ENCODE measurements at places on chromosomes 1 and 21.
A peak's percentile ranks its signal among the peaks of the same experiment; 100 is the strongest.

- DNase-seq = no peak
These were observed 34.6 kb downstream of the TMEM51 start for GRCh38 chr1:15188130-15188524.

DNA sequence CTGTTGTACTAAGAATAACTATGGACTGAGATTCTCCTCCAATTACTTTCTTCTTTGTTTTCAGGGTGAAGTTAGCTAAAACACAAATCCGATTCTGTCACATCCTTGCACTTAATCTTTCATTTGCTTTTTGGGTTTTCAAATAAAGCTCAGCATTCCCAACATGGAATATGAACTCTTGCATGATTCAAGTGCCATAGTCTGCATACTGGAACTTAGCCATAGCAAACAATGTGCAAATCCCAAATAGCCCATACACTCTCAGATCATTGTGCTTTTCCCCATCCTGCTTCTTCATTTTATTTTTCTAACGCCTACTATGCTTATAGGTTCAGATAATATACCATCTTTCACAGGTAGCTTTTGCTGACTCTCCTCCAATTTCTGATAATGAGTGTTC, 455.8 kb upstream of the PRMT6 start:
- DNase-seq = peak; percentile 64

- peak; percentile 4 for DNase-seq
These were observed 923.4 kb downstream of the NCAM2 start for GRCh38 chr21:21921410-21922232.

- DNase-seq = no peak
These were observed 28.0 kb upstream of the PAX7 start for GRCh38 chr1:18602533-18603211.

DNA sequence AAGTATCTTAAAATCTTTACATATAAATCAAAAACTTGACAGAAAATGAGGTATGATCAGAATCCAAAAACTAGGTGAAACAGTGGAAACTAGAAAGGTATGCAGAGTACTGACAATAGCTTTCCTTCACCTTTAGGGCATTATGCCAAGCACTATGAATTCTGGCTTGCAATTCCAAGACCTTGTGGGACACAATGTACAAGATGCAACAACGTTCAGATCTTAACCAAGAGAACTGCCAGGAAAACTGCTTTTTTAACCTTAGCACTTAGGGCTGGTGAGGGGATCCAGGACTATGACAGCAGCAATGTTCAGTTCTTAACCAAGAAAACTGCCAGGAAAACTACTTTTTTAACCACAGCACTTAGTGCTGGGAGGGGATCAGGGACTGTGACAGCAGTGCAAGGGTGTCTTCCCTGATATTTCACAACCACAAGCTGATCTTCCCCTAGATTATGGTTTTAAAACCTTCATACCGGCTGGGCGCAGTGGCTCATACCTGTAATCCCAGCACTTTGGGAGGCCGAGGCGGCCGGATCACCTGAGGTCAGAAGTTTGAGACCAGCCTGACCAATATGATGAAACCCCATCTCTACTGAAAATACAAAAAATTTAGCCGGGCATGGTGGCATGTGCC, 22.3 kb downstream of the FOXJ3 start:
- no peak for DNase-seq

GRCh38 chr1:210531475-210532222, 202.9 kb downstream of the HHAT start:
- no peak for DNase-seq

DNA sequence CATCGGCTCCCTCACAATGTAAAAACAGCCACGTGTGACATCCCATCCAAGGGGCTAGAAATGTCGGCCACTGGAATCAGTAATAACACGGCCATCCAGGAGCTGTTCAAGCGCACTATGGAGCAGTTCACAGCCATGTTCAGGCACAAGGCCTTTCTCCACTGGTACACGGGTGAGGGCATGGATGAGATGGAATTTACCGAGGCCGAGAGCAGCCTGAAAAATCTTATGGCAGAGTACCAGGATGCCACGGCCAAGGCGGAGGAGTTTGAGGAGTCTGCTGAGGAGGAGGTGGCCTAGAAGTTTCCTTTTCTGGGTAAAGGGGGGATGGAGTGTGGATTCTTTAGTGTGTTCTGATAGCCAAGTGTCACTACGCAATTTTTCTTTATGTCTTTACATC, 61.1 kb upstream of the MAP1LC3C start:
- no peak for DNase-seq

DNA sequence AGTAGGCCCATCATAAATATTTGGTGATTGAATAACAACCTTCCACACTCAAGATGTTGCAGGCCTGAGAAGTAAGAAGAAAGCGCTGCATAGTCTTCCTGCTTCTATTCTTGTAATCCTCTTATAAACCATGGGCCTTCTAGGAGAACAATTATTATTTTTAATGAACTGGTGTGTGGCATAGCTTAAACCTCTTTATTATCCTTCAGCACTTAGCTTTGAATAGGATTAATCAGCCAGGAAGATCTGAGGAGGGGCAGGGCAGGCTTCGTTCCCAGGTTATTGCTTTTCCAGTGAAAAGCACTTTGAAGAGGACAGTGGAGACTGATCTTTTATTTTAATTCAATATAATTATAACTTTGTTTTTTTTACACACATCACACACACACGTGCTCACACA, 42.3 kb downstream of the KIF26B start:
- no peak for DNase-seq

- peak; percentile 98 for DNase-seq
These were observed 62.7 kb downstream of the SKI start for GRCh38 chr1:2290595-2291510.

DNA sequence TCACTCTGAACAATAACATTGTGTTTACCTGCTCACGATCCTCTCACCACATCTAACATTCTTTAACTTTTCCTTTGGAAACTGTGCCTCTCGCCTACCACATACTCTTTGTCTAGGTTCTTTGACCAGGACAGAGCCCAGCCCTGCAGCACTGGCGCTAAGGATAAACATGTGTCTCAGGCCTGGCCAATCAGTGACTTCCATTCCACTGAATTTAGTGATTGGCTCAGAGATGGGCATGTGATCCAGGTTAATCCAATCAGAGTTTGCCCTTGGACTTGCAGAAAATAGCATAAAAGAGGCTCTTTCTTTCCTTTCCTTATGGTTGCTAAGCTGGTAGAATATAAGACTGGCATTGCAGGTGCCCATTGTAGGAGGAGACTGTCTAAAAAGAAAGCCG, 605.7 kb downstream of the MATN1 start:
- DNase-seq = no peak

GRCh38 chr1:2391931-2392509, 379 bp downstream of the RER1 start:
- no peak for DNase-seq

DNA sequence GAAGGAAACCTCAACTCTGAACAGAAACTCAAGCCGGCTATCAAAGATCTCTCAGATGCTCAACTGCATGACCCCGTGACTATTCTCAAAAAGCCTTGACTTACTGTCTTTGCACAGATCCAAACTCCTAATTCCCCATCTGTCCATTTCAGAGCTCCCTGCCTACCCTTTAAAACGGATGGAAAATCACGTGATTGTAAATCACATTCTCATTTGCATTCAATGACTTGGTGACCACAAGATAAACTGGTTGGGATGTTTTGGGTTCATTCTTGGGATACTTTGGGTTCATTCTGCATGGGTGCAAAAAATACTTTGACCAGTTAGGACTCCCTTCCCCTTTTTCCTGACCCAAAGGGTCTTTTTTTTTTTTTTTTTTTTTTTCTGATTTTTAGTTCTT, 41.3 kb upstream of the RUNX1 start:
- no peak for DNase-seq

All from fibroblast of skin of scalp (primary cell).